ENCODE measurements at places on chromosomes 5 and 9.

- no peak for DNase-seq
These were observed 2.7 kb downstream of the RABEPK start for GRCh38 chr9:125202846-125203618.

DNA sequence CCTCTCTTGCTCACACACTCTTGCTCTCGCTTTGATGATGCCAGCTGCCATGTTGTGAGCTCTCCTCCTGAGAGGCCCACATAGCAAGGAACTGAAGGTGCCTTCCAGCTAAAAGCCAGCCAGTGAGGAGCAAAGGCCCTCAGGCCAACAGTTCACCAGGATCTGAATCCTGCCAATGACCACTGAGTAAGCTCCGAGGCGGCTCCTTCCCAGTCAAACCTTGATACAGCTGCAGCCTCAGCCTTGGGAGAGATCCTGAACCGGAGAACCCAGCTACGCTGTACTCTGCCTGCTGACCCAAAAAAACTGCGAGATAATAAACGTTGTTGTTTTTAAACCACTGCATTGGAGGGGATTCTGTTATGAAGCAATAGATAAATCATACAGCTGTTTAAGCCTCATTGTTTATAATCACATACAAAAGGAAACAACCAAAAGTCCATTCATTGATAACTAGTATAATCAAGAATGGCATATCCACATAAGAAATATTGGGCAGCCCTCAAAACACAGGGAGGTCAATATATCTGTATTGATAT lies 49.0 kb upstream of the IFNK start:
- DNase-seq, result no peak

DNA sequence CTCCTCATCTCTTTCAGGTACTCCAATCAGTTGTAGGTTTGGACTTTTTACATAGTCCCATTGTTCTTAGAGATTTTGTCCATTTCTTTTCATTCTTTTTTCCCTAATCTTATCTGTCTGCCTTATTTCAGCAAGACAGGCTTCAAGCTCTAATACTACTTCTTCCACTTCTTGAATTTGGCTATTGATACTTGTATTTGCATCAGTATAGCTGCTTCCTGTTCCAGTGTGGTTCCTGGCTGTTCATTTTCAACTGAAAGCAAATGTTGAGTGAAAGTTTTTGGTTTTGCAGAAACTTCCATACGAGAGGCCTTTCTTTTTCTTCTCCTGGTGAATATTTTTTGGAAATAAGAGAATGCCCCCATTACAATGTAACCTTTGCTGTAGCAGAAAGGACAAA lies 12.0 kb upstream of the IFNA1 start:
- no peak for DNase-seq

DNA sequence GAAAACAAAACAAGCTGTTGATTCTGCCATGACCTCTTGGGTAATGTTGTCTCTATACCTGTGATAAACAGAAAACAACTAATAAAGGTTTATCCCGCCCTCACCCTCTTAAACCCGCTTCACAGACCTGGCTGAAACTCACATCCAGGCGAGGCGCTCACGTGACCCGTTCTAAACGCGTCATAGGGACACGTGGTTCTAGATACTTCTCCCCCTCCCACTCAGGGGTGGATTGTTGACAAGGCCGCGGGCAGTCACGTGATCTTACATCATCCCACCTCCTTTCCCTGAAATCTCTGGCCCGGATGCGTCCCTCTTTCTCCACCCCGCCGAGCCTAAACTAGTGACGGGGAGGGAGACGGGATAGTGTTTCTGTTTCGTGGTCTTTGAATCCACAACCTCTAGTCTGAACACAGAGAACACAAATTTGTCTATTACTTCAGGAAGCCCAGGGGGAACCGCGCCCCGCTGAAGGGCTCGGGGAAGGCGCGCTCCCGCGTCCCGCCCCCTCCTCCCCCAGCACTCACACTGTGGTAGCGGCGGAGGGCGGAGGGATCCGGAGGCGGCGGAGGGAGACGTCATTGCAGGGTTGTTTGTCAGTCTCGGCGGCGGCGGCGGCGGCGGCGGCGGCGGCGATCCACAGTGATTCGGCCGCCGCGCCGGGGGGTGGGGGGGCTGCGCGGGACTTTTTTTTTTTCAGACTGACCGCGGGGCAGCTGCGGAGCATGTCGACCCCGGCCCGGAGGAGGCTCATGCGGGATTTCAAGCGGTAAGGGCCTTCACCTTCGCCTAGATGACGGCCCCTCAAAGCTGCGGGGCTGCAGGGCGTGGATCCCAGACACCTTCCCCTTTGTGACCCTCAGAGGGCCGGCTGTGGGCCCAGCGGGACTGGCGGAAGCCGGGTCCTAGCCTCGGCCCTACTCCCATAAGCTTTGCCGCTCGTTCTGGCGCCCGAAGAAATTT lies at the start of gene UBE2B:
Gene UBE2B, plus strand, starts transcription at position 699 of the 963 bp plus-strand sequence. Its CDS starts 27 bp downstream, at position 726.
- peak; percentile 98 for DNase-seq

DNA sequence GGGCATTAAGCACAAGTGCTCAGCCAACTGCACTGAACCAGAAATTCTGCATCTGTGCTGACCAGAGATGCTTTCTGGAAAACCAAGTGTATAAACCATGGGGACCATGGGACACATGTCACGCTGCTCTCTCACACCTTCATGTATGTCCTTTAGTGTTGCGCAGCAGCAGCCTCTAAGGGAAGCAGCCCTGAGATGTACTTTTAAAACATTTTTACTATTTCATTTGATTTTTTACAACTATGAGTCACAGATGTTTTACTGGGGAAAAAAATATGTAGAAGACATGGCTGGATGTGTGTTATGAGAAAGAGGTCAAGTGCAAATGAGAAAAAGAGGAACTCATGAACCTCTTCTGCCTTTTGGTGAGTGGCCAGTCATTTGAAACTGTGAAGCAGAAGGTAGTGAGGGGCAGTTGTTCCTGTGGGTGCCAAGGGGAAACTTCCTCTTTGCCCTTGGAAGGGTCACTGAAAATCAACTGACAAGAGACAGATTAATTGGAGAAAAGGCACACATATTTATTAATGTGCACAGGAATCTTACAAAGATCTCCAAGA lies 31.4 kb upstream of the SYK start:
- no peak for DNase-seq

DNA sequence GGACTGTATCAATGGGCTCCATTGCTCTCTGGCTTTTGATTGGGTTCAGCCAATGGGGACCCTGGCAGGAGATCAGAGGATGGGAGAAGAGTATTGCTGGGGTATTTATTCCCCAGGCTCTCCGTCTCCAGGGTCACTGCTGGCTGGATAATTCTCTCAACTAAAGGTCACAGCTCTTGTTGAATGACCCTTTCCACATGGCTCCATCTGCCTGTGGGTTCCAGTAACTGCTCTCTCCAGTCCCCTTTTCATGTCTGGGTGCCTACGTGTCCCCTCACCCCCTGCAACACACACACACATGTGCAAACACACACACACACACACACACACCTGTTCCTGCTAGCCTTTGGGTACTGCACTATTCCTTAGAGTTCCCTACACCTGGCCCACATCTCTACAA lies 53.9 kb upstream of the RIC1 start:
- no peak for DNase-seq

DNA sequence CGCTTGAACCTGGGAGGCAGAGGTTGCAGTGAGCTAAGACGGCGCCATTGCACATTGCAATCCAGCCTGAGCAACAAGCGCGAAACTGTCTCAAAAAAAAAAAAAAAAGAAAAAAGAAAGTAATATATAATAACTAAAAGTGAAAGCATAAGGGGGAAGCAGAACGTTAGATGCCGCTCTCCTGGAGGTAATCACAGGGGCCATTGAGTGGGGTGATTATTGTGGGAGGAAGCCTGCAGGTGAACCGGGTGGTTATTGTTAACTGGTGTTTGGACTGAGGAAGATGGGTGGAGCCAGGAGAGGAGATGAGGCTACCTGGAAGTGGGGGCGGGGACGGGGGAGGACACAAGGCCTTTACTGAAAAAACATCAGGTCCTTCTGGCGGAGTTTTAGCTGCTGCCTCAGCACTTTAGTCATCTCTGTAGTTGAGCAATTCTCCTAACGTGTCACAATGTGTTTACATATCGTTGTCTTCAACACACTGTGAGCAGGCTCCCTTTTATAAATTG lies 5.3 kb upstream of the TJP2 start:
- DNase-seq, result peak; percentile 87

GRCh38 chr9:113482991-113483675 lies 19.6 kb downstream of the RGS3 start:
- no peak for DNase-seq

DNA sequence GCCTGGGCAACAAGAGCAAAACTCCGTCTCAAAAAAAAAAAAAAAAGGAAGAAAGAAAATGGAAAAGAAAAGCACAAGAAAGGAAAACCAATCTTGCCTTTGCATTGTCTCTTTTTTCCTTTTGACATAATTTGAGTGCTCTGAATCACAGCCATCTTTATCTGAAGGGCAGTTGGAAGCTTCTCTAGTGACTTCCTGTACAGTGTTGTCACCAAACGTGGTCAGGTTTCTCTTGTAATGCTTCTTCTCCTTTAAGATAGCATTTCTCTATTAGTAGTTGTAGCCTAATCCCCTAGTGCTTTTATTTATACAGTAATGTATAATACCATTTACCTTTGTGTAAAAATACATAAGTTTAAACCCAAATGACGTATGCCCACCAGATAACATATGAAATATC lies 18.1 kb downstream of the PRKACG start:
- DNase-seq, result no peak

GRCh38 chr5:56126487-56127179 lies 106.5 kb downstream of the ANKRD55 start:
- DNase-seq, result peak; percentile 66

GRCh38 chr9:29844251-29844650 lies 2271.0 kb upstream of the C9orf72 start:
- DNase-seq, result no peak

DNA sequence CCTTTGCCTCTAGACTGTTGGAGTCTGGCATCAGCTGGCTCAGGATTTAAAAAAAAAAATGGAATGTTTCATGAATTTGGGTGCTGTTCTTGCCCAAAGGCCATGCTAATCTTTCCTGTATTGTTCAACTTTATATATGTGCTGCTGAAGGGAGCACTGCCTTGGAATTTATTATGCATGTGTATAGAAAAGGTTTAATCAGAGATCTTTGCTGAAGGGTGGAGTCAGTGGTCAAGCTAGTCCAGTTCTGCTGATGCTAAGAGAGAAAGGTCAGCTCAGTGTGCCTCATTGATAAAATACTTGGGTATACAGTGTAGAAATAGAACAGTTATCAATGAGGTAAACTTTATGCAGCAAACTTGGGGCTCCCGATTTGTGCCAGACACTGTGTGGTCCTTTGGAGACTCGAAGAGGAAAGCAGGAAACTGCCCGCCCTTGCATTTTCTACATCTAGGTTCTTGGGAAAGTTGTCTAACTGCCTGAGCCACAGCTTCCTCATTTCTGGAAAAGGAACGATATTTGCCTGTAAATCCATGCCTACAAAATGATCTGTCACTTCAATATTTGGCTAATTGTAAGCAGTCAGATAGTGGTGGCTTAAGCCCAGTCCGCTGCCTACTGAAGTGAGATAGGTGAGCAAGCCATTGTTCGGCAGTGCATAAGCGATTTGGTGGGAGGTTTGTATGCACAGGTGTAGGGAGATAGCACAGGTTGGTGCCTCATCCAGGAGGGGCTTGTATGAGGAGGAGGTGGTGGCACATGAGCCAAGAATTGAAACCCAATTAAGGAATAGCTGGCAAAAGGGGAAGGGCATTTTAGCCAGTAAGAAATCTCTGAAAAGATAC lies 29.2 kb upstream of the GTF2H2C start:
- no peak for DNase-seq

- no peak for DNase-seq
These were observed 27.0 kb upstream of the PRRC2B start for GRCh38 chr9:131366761-131367401.

GRCh38 chr5:172097356-172097755 lies 90.7 kb downstream of the STK10 start:
- DNase-seq, result no peak

DNA sequence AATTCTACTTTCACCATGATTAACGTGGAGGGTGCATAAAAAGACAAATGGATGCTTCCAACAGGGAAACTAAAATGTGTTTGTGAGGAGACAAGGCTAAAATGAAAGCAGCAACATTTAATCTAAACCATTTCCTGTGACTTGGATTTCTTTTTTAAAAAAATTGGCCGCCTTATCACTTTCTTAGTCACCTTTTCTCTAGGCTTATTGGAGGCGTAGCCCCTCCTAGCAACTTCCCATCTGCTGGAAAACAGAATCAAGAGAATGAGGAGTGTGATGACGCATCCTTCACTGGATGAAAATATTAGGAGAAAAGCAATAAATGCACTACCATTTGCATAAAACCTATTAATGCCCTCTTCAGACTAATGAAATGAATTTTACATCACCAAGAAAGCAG lies 791 bp upstream of the GPR150 start:
- DNase-seq, result no peak

GRCh38 chr9:81879501-81879916 lies 48.7 kb upstream of the SPATA31D4 start:
- no peak for DNase-seq

DNA sequence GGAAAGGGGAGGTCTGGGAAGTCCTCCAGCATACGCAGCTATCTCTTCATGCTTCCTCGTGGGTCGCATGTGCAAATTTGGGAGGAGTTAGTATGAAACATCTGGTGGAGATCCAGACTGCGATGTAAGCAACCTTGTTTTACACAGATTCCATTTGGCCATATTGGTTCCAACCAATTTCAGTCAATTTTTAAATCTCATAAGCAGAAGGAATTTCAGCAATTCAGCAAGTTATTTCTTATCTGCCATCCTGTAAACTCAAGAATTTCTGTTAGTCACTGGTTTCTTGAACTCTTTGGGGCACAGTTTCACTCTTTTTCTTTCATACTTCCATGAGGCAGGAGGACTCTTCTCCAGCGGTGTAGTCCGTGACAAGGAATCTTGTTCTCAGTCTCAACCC lies 130.4 kb upstream of the CLINT1 start:
- DNase-seq, result no peak

DNA sequence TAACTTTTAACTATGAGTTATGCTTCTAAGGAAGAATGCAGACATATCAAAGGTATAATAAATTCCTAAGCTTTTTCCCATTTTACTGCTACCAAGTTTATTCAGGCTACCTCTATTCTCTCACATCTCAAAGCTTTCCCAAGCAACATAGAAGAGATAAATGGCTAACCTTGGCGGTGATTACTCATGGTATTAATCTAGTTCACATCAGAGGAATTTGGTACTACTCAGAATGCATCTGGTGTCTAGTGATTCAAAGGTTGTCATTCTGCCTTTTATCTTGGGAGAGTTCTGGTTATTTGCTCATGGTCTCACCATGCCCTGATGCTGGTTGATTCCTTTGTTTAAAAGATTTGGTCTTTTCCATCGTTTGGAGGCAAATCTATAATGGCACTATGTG lies 182.7 kb downstream of the TAF11L14 start:
- DNase-seq, result no peak

GRCh38 chr9:90991953-90992352 lies 190.3 kb downstream of the SYK start:
- no peak for DNase-seq
